ENCODE measurements at places on chromosomes 1 and 21. TPM values are rescaled to one million over a fixed set of nuclear protein-coding genes. Genes with fewer than 3 reads are reported as not detected.

- DNase-seq: no peak
These were observed 1353.1 kb upstream of the ADGRL4 start for GRCh38 chr1:80359666-80360065.

- DNase-seq: no peak
These were observed 9.3 kb downstream of the EFHD2 start for GRCh38 chr1:15418806-15419515.

The TSPEAR gene
- not detected for total RNA-seq

- DNase-seq: no peak
These were observed 15.4 kb upstream of the RNU1-4 start for GRCh38 chr1:16724718-16725438.

DNA sequence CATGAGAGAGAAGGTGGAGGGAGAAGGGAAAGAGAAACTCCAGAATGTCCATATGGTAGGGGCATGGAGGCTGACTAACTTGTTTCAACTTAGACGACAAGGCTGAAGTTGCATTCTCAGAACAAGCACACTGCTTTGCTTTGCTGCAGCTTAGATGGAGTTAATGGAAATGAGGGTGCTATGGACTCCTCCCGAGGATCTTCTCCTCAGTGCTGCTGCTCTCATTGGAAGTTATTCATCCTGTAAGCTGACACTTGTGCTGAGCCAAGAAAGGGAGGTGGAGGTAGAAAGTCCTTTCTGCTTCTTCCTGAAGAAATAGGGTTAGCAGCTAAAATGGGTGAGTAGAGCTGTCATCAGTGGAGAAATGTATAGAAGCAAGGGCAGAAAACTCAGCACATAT is 215.3 kb downstream of the SEC16B start:
- DNase-seq: no peak

The HSPA6 gene
- total RNA-seq: 0.51 TPM

The LMOD1 gene
- total RNA-seq: 36.3 TPM

The KANK4 gene
- not detected for total RNA-seq

The CFAP141 gene
- not detected for total RNA-seq

DNA sequence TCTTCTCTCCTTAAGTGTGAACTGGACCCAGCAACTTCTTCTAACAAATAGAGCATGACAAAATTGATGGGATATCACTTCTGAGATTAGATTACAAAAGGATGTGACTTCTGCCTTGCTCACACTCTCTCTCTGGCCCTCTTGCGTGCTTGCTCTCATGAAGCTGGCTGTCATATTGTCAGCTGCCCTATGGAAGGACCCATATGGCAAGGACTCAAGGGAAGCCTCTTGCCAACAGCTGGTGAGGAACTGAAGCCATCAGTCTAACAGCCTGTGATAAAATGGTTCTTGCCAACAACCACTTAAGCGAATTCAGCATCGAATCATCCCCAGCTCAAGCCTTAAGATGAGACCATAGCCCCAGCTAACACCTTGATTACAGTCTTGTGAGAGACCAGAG is 4.8 kb upstream of the TLR5 start:
- no peak for DNase-seq

The SPRR2G gene
- not detected for total RNA-seq

DNA sequence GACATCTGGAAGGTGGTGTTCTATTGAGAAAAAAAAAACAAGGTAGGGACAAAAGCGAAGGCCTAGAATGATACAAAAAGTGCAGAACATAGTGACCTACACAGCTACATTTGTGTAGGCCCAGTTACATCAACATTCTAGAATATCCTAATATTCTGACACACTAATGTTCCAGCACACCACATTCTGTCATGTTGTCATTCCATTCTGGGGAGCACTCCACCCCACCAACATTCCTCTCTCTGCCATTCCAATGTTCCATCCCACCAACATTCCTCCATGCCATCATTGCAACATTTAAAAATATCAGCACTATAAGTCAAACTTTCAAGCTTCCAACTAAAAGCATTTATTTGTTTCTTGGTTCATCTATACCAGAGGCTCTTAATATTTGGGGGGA is 28.5 kb downstream of the COA7 start:
- peak; percentile 58 for DNase-seq

GRCh38 chr1:107058245-107059032 is 2.0 kb downstream of the PRMT6 start:
- DNase-seq: peak; percentile 8
